Fibroblast of pulmonary artery (primary cell): ENCODE measurements at places on chromosomes 11 and 22.

DNA sequence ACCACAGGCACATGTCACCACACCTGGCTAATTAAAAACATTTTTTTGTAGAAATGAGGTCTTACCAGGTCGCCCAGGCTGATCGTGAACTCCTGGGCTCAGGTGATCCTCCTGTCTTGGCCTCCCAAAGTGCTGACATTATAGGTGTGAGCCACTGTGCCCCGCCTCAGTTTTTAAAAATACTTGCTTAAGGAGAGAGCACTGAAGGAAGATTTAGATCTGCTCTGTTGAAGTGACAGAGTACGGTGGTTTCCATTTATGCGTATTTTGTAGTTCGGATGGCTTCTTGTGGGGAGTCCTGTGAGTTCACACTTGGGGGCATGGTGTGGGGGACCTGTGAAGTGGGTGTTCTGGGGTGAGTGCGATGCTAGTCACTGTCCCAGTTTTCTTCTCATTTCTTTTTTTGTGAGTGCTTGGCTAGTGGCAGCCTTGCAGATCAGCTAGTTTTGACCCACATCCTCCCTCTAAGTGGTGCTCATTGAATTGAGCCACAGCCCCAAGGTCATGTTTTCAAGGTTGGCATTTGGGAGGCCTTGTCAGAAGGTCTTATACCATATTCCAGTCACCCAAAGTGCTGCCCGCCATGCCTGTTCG is 31.5 kb downstream of the PTPRJ start:
- DNase-seq: no peak

GRCh38 chr11:107182978-107183377 is 164.7 kb upstream of the GUCY1A2 start:
- no peak for DNase-seq

GRCh38 chr11:115237578-115237977 is 266.6 kb downstream of the CADM1 start:
- no peak for DNase-seq

DNA sequence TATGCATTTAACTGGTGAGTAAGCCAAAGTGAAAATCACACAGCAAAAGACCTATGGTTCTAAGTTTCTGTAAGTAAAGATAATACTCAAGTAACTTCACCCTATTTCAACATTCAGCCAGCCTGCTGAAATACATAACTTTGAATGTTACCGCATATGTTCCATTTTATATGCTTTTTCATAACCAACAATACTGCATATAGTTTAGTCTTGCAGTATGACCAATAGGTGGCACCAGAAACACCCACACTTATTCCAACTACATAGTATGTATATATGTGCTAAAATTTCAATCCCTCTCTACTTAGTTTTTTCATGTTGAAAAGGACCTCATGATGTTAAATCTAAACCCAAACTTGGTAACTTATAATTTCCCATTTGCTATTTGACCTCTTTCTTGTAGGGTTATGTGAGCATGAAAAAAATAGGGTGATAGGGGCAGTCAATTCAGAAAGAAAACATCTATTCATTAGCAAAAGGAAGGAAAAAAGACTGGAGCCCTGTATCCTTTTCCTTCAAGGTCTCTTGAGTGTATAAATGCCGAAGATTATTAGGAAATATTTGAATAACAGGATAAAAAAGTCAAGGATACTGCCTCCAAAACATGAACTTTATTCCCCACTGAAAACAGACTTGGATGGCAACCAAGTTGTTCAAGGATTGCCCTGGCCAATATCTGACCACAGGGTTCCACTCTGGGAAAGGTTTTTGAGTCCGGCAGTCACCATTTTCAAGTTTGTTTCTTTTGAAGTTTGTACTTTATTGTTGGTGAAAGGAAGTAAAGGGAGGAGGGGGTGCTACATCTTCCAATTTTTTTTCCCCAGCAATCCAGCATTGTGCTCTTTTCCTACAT is 23.8 kb upstream of the FZD4 start:
- DNase-seq: peak; percentile 73

DNA sequence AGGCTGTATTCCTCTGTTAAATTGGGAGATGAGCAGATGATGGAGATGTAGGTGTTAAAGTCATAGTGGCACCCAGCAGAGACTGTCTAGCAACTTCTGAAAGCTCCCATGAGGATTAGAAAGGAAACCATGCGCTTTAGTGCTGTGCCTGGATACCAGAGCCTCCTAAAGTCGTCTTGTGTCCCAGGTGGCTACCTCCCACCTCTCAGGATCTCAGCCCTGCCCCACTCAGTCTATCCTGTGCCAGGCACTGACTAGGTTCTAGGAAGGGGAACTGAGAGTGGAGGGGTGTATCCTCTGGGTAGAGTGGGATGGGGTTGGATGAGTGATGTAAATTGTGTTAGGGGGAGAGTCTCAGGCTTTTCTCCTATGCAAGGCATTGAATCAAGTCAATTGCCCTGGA is 60.2 kb downstream of the KIAA1671 start:
- DNase-seq: no peak

GRCh38 chr11:121368364-121369240 is 76.0 kb downstream of the SC5D start:
- DNase-seq: no peak

GRCh38 chr11:123143921-123144320 is 51.1 kb downstream of the CLMP start:
- no peak for DNase-seq
